A549 treated with Hydrocortisone at 1 μM for 4 hours (cell line): ENCODE measurements at places on chromosomes 6 and 20. TPM values are rescaled to one million over a fixed set of nuclear protein-coding genes. Genes with fewer than 3 reads are reported as not detected.

NFATC2 gene
- total RNA-seq = 6.7 to 8.6 TPM (median 8.2 TPM) in 5 replicates

ZNF341 gene
- total RNA-seq = 3.1 to 4.2 TPM (median 3.7 TPM) in 5 replicates

MUCL3 gene
- total RNA-seq = 0.07 to 0.15 TPM (median 0.12 TPM) in 5 replicates

SLC17A4 gene
- not detected in 5 replicates for total RNA-seq

RAB44 gene
- total RNA-seq = 0.02 to 0.07 TPM (median 0.05 TPM) in 3 of 5 replicates, not detected in the others

C20orf202 gene
- total RNA-seq = 0.07 TPM in 1 of 5 replicates, not detected in the others

GPLD1 gene
- 0.71 to 1.4 TPM (median 1.1 TPM) in 5 replicates for total RNA-seq

COL21A1 gene
- total RNA-seq = 0.55 to 2.3 TPM (median 0.77 TPM) in 5 replicates

HAO1 gene
- total RNA-seq = not detected in 5 replicates

BPI gene
- not detected in 5 replicates for total RNA-seq

COL9A3 gene
- 0.33 to 0.70 TPM (median 0.55 TPM) in 5 replicates for total RNA-seq

DOK5 gene
- total RNA-seq = 0.06 TPM in 1 of 5 replicates, not detected in the others

NOX3 gene
- not detected in 5 replicates for total RNA-seq

SGK2 gene
- total RNA-seq = 7.1 to 8.1 TPM (median 7.2 TPM) in 5 replicates

ATXN1 gene
- 1.8 to 2.8 TPM (median 2.2 TPM) in 5 replicates for total RNA-seq

MYBL2 gene
- 76.0 to 80.6 TPM (median 80.0 TPM) in 5 replicates for total RNA-seq

CST7 gene
- 0.13 TPM in 1 of 5 replicates, not detected in the others for total RNA-seq

DEFB124 gene
- 0.38 to 1.1 TPM (median 0.76 TPM) in 3 of 5 replicates, not detected in the others for total RNA-seq

CTAGE9 gene
- not detected in 5 replicates for total RNA-seq

RIPPLY2 gene
- 0.32 to 0.58 TPM (median 0.39 TPM) in 5 replicates for total RNA-seq

ADAM33 gene
- 0.05 to 0.17 TPM (median 0.09 TPM) in 4 of 5 replicates, not detected in the other for total RNA-seq

C2 gene
- total RNA-seq = 0.17 to 0.46 TPM (median 0.38 TPM) in 5 replicates

IFNGR1 gene
- total RNA-seq = 40.0 to 48.7 TPM (median 41.3 TPM) in 5 replicates

SLC52A3 gene
- total RNA-seq = 0.37 to 0.67 TPM (median 0.52 TPM) in 5 replicates

BNIP5 gene
- total RNA-seq = 0.02 to 0.05 TPM (median 0.03 TPM) in 4 of 5 replicates, not detected in the other

GRM1 gene
- total RNA-seq = 0.02 to 0.05 TPM (median 0.02 TPM) in 3 of 5 replicates, not detected in the others

FUT9 gene
- total RNA-seq = not detected in 5 replicates

AGPAT4 gene
- total RNA-seq = 3.5 to 5.6 TPM (median 5.2 TPM) in 5 replicates

PRDM13 gene
- 0.71 to 1.1 TPM (median 0.83 TPM) in 5 replicates for total RNA-seq

PDE7B gene
- total RNA-seq = 0.62 to 0.73 TPM (median 0.63 TPM) in 5 replicates

SLC17A1 gene
- total RNA-seq = not detected in 5 replicates

IL20RA gene
- 0.02 to 0.15 TPM (median 0.05 TPM) in 3 of 5 replicates, not detected in the others for total RNA-seq

FAM217A gene
- total RNA-seq = not detected in 5 replicates

C20orf144 gene
- total RNA-seq = 0.05 to 0.13 TPM (median 0.08 TPM) in 5 replicates

PAK5 gene
- not detected in 5 replicates for total RNA-seq

BTN1A1 gene
- total RNA-seq = not detected in 5 replicates

RHAG gene
- not detected in 5 replicates for total RNA-seq

DDO gene
- 0.08 to 0.16 TPM (median 0.08 TPM) in 5 replicates for total RNA-seq

RBM24 gene
- total RNA-seq = 6.1 to 7.7 TPM (median 6.4 TPM) in 5 replicates

ADGRG6 gene
- 43.1 to 79.0 TPM (median 64.0 TPM) in 5 replicates for total RNA-seq

COX4I2 gene
- not detected in 5 replicates for total RNA-seq

GHRH gene
- not detected in 5 replicates for total RNA-seq

ARFGEF3 gene
- 0.44 to 0.66 TPM (median 0.51 TPM) in 5 replicates for total RNA-seq
